ENCODE measurements at places on chromosomes 4 and X.

- DNase-seq = no peak
Measured at GRCh38 chr4:6869944-6870343, 39.7 kb upstream of the TBC1D14 start.

DNA sequence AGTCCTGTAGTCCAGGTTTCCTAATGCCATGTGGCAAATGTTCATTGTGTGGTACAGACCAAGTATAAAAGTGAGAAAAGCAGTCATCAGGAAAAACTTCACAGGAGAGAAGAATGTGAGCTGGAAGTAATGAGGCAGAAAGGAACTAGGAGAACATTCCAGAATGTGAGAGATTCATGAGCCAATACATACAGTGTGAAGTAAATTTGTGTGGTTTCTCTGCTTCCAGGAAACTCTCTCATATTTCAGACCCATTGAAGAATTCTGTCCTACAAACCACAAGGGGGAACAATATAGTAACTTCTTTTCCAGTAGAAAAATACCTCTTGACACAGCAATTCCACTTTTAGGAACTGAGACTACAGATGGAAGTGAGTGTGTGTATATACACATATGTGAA lies 136.5 kb downstream of the RNF150 start:
- DNase-seq = no peak

- no peak for DNase-seq
Measured at GRCh38 chr4:26878794-26879391, 18.3 kb downstream of the STIM2 start.

DNA sequence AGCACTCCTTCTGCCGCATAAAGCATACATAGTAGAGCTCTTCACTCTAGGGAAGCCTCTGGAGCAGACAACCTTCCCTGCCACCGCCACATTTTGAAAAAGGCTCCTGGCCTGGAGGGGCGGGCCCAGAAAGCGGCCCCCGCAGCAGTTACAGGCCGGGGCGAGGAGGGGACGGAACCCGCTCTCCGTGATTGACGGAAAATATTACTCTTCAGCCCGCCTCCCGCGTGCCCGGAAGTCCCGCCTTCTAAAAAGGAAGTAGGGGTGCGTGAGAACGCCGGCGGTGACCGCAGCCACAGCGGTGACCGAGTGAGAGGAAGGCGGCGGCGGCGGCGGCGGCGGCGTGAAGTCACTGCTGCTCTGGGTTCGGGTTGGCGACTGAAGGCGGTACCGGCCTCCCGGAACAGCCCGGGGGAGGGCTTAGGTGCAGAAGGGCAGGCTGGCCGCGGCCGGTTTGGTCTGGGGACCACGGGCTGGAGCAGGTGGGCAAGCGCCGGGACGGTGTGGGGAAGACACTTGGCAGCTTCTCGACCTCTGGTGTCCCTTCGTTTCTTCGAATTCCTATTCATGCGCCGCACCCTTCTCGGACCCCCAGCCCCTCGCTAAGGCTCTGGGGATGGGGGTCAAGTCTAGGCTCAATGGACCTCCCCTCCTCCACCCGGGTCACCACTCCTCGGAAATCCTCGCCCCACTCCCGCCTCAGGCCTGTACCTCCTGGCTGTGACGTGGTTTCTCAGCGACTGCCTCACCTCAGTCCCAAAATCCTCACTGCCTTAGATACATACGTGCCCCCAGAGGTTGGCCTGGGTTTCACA lies at the start of gene HCCS:
Gene HCCS (plus strand): TSS at position 296 of the 815 bp plus-strand sequence. CDS start 729 bp downstream, outside the sequence.
- peak; percentile 88 for DNase-seq

- DNase-seq = no peak
Measured at GRCh38 chr4:145709843-145710242, 29.9 kb downstream of the C4orf51 start.

GRCh38 chrX:139423186-139423585 lies 107.4 kb upstream of the F9 start:
- no peak for DNase-seq

- no peak for DNase-seq
Measured at GRCh38 chrX:132433001-132433400, 55.8 kb downstream of the MBNL3 start.

DNA sequence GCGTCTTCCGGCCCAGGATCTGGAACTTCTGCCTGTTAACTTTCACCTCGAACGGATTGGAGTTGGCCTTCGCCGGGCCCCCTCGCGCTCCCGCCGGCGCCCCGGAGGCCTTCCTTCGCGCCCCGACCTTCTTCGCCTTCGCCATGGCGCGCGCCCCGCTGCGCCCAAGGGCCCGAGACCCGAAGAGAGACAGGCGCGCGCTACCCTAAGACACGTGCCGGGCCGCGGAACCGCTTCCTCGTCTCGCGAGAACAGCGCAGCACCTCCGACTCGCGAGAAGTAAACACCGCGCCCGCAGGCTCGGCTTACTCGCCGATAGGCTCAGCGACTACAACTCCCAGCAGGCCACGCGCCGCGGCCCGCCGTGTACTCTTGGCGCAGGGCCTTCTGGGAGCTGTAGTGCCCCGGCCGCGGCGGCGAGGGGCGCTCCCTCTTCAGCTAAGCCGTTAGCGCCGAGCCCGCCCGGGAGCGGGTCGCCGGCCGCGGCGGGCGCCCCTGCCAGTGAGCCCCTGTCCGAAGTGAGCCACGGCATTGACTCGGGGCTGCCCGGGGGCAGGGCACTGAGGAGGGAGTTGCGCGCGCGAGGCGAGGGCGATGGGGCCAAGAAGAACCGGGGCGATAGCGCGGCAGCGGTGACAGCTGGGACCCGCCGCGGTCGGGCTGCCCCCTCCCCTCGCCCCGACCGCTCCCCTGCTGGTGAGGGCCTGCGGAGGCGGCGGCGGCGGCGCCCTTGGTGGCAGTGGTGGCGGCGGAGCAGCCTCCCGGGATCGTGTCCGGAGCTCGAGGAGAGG lies at the start of the genes GRK4 and NOP14:
Gene GRK4 (plus strand): TSS at position 397 of the 791 bp plus-strand sequence. CDS start 500 bp downstream, outside the sequence.
Gene NOP14 (minus strand): TSS at position 232 of the 791 bp plus-strand sequence. CDS start 87 bp downstream, at position 145.
- DNase-seq = peak; percentile 98

- no peak for DNase-seq
Measured at GRCh38 chrX:323721-324628, 5.4 kb upstream of the GTPBP6 start.

GRCh38 chr4:81491943-81492342 lies 20.2 kb upstream of the RASGEF1B start:
- DNase-seq = no peak

- no peak for DNase-seq
Measured at GRCh38 chrX:68433981-68434299, 645 bp upstream of the OPHN1 start.

DNA sequence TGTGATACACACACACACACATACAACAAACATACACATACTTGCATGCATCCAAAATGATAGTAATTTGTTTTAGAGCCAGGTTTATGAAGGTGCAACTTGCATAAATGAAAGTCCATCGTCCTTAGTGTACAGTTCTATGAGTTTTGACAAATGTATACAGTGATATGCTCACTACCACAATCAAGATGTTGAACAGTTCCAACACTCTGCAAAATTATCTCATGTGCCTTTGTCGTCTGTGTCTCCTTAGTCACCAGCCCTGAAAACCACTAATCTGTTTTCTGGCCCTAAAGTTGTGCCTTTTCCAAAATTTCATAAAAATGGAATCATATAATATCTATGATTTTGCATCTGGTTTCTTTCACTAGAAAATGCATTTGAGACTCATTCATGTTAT lies 67.8 kb upstream of the ANXA3 start:
- no peak for DNase-seq
